ENCODE measurements at places on chromosomes 3 and 15. TPM values are rescaled to one million over a fixed set of nuclear protein-coding genes. Genes with fewer than 3 reads are reported as not detected.

DNA sequence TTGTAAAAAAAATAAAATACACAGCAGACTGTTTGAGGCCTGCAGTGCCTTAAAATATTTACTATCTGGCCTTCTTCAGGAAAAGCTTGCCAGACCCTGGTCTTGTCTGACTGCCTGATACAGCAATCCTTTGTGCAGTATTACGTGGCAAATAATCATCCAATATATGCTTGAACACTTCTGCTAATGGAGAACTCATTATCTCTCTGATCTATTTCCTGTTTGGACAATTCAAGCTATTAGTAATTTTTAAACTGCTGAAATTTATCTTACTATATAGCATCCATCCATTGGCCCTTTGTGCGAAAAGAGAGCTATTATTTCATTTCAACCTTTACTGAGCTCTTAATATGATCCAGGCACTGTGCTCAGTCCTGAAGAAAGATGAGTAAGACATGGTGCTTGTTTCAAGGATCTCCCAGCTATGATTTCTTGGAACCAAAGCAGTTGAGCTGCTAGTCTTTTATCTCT is 15.9 kb downstream of the ATG7 start:
- H3K4me3 ChIP-seq: no peak overlapping the region
- no peak for DNase-seq
- H3K4me1 ChIP-seq: peaks cover 46% of the 10 kb centered on the region
- peaks cover 26% of the 10 kb centered on the region for H3K36me3 ChIP-seq
- peak overlapping the region; percentile 99 for H3K27ac ChIP-seq
- no peaks in the 10 kb centered on the region for H3K27me3 ChIP-seq

The TRH gene
- not detected for total RNA-seq

DNA sequence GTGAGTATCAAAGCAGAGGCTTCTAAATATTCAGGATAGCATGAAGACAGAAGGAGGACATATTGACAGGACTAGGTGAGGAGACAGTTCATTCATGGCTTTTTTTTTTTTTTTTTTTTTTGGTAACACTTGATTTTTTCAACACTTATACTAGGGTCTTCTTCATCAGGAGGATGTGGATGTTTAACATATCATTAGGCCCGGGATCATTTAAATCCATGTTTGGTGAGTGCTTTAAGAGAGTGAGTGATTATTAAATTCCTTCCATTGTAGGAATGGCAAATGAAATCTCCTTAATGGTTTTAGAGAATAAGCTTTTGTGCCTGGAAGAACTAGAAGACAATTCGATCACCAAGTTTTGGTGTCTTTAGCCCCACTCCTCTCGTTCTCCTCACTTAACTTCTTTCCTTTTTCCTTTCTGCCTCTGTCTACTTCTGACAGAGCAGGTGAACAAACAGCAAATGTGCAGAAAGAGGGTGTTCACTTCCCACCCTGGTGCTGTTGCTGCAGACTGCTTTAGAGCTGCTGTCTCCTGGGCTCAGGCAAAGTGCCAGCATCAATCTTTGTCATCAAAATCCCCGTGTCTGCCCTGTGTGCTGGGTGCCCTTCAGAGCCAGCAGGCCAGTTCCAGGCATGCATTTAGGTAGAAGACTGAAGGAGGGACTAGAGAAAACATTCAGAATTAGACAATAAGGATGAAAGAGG is 35.6 kb upstream of the RAB11A start:
- H3K4me1 ChIP-seq: peaks cover 37% of the 10 kb centered on the region
- peaks cover 4% of the 10 kb centered on the region for H3K36me3 ChIP-seq
- peak overlapping the region; percentile 84 for H3K4me3 ChIP-seq
- no peaks in the 10 kb centered on the region for H3K27me3 ChIP-seq
- DNase-seq: no peak

DNA sequence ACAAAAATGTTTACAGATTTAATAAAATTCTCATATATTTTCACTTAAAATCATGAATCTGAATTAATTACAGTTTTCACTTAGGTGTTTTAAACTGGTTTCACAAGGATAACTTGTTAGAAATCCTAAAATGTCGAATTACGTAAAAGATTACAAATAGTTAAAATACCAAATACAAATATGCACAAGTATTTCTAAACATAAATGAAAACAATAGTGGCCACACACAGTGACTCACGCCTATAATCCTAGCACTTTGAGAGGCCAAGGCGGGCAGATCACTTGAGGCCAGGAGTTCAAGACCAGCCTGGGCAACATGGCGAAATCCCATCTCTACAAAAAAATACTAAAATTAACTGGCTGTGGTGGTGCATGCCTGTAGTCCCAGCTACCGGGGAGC is 10.9 kb upstream of the TBL1XR1 start:
- H3K4me3 ChIP-seq: no peak overlapping the region
- no peak for DNase-seq
- peaks cover 2% of the 10 kb centered on the region for H3K36me3 ChIP-seq

GRCh38 chr3:95508124-95508523 is 1306.3 kb upstream of the EPHA6 start:
- H3K4me3 ChIP-seq: no peak overlapping the region
- H3K36me3 ChIP-seq: no peaks in the 10 kb centered on the region
- no peaks in the 10 kb centered on the region for H3K4me1 ChIP-seq
- no peaks in the 10 kb centered on the region for H3K27me3 ChIP-seq
- H3K27ac ChIP-seq: no peak overlapping the region
- no peak for DNase-seq

The PCBP4 gene
- 17.8 TPM for total RNA-seq

- H3K27me3 ChIP-seq: no peaks in the 10 kb centered on the region
- no peak overlapping the region for H3K4me3 ChIP-seq
- H3K27ac ChIP-seq: no peak overlapping the region
- H3K36me3 ChIP-seq: peaks cover 32% of the 10 kb centered on the region
- H3K4me1 ChIP-seq: peaks cover 8% of the 10 kb centered on the region
Measured at GRCh38 chr3:67384760-67385397, 269.5 kb downstream of the SUCLG2 start.

GRCh38 chr3:54243056-54243931 is 120.9 kb downstream of the CACNA2D3 start:
- no peak overlapping the region for H3K4me3 ChIP-seq
- no peak overlapping the region for H3K27ac ChIP-seq
- DNase-seq: no peak
- H3K4me1 ChIP-seq: no peaks in the 10 kb centered on the region
- no peaks in the 10 kb centered on the region for H3K36me3 ChIP-seq
- no peaks in the 10 kb centered on the region for H3K27me3 ChIP-seq

The TGM5 gene
- total RNA-seq: not detected

The PIF1 gene
- 45.8 TPM for total RNA-seq

GRCh38 chr15:27833974-27834373 is 265.1 kb downstream of the OCA2 start:
- no peak for DNase-seq
- no peak overlapping the region for H3K4me3 ChIP-seq
- H3K27ac ChIP-seq: no peak overlapping the region

DNA sequence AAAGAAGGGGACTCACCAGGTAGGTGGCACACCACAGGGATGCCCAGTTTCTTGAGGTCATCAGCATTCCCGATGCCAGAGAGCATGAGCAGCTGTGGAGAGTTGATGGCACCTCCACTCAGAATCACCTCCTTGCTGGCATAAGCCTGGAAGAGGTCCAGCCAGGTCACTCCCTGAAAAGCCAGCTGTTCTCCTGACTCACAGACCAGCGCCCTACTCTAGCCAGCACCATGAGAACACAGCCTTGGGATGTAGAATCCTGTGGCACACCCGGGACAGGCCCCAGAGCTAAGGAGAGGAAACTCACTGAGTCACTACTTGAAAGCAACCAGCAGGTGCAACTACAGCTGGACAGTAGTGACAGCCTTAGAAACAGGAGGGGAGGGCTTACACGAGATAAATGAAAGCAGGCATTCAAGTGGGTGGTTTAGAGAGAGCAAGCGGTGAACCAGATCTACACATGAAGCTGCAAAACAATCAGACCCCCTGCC is 24.5 kb downstream of the CHDH start:
- H3K27ac ChIP-seq: no peak overlapping the region
- no peak overlapping the region for H3K4me3 ChIP-seq
- peaks cover 2% of the 10 kb centered on the region for H3K4me1 ChIP-seq
- no peak for DNase-seq

DNA sequence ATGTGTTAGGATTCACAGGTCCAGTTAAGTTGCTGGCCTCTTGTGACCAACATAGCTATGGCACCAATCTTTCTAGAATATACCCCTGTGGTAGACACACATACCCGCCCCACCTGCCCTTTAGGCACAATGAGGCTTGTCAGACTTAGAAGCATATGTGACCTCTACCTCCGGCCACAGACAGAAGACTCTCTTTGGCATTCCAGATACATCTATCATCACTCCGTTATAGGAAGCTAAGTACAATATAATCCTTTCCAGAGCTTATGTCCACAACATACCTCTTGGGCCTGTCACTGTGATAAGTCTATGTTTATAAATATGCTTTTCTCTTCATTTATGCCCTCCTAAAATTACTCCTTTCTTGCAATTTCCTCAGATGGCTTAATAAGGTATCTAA is 39.8 kb downstream of the CD47 start:
- H3K4me3 ChIP-seq: no peak overlapping the region
- DNase-seq: no peak
- H3K36me3 ChIP-seq: peaks cover 63% of the 10 kb centered on the region
- no peaks in the 10 kb centered on the region for H3K27me3 ChIP-seq
